ENCODE measurements at places on chromosomes 7 and 10.

DNA sequence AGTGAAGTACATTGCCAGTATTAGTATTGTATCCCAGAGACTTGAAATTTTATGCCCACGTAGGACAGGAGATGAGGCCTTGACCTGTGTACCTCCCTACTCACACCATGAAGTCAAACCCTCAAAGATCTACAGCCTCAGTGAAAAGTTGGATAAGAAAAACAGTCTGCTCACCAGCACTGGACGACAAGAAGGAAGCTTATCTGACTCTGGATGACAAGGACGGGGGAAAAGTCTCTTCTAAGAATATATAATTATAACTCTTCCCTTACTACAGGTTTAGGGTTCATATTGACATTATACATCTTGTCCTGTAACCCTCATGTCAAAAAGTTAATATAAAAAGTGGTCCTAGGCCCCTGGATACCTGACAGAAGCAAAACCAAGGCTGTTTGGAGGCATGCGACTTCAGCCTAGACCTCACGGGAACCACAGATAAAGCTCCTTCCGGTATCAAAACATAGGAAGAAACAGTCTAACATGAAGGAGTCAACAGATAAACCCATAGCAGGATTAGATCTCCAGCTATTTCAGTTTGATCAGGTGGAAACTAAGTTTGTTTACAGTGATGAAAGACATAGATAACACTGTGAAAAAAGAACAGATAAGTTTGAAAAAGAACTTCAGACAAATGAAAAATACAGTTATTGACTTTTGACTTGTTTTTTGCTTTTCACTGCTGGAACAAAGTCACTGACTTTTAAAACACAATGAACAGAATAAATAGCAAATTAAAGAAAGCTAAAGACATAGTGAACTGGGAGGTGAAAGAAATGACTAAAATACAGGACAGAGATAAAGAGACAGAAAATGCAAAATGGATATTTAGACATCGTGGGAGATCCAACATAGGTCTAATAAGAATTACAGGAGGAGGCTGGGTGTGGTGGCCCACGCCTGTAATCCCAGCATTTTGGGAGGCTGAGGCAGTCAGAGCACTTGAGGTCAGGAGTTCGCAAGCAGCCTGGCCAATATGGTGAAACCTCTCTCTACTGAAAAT is 145.9 kb downstream of the PHTF2 start:
- DNase-seq, result no peak

- DNase-seq, result no peak
These were observed 135.3 kb upstream of the VWC2 start for GRCh38 chr7:49638166-49638565.

- DNase-seq, result no peak
These were observed 179.8 kb downstream of the NXPH1 start for GRCh38 chr7:8613191-8613590.

DNA sequence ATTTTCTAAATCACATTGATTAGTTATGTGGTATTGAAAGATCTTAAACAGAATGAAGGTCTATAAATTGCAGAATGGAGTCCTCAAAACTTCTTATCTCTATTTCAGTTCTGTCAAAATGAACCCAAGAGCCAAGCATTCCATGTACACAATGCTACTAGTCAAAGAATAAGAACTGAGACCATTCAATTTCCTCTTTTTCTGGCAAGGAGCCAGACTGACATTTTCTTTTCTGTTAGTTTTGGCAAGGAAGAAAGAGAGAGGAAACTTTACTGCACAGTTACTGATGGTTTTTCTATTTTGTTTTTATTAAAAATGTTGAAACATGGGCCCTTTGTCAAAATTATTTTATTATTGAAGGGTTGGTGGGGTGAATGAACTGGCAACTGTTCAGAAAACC is 181.8 kb upstream of the FERD3L start:
- DNase-seq, result no peak

DNA sequence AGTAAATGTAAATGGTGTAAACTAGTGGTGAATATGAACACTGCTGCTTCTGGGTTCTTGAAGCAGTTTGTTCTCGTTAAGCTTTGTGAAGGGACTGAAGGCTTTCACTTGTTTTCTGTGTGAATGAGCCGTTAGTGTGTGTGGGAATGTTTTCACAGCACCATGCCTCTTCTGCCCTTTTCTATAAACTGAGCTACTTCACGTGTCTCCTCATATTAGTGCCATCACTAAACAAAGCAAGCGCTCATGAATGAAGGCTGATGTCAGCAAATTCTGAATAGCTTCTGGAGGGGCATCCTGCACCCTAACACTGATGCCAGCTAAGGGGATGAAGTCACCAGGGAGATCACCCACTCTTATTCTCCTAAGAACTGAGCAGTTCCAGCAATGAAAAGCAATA is 205.6 kb upstream of the ETV1 start:
- DNase-seq, result peak; percentile 27

DNA sequence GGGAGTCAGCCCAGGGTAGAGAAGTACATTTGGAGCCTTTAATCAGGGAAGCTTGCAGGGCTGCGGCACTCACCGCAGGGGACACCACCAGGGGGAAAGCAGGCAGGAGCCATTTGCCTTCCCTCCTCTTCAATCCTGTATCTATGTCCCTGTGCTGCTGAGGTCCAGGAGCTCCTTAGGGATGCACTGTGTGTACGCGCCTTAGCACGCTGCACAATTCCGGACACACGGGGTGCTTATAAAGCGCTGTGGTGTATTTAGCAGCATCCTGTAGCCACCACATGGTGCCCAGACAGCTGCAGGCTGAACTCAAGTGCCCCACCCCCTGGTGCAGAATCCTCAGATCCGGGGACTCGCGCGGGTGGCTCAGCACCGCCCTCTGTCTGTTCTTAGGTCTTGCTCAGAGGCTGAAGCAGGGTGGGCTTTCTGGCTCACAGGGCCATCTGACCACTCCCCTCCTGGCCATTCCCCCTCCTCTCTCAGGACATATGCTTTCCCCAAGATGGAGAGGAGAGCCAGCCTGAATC is 421.4 kb downstream of the SDK1 start:
- peak; percentile 23 for DNase-seq

DNA sequence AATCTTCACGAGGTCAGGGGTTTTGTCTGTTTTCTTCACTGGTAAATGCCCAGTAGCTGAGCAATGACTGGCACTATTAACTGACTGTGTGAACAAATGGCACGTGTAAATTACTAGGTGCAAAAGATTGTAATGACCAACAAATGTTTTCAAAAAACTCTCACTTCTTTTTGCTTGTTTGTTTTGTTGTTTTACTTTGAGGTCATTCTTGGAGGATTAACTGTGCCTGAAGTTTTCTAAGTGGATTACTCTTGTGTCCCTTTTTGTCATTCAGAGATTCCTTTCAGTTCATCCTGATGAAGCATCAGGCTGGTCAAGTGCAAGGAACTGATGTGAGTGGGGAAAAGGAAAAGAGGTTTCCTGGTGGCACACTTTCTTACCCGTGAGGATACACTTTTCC is 74.4 kb upstream of the PPP1R3C start:
- no peak for DNase-seq

GRCh38 chr10:69334302-69335062 is 56.2 kb downstream of the HK1 start:
- DNase-seq, result no peak

DNA sequence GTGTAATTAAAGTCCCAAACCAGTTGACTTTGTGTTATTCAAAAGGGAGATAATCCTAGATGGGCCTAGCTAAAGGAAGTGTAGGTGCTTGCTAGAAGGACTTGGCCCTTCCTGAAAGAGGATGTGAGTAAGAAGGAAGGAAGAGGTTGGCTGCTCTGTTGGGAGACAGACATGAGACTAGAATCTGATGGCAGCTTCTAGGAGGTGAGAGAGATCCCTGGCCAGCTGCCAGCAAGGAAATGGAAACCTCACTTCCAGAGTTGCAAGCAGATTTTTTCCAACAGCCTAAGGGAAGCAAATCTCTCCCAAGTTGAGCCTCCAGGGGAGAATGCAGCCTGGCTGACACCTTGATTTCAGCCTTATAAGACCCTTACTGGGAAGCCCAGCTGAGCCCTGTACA is 368.4 kb upstream of the ZMIZ1 start:
- DNase-seq, result no peak

DNA sequence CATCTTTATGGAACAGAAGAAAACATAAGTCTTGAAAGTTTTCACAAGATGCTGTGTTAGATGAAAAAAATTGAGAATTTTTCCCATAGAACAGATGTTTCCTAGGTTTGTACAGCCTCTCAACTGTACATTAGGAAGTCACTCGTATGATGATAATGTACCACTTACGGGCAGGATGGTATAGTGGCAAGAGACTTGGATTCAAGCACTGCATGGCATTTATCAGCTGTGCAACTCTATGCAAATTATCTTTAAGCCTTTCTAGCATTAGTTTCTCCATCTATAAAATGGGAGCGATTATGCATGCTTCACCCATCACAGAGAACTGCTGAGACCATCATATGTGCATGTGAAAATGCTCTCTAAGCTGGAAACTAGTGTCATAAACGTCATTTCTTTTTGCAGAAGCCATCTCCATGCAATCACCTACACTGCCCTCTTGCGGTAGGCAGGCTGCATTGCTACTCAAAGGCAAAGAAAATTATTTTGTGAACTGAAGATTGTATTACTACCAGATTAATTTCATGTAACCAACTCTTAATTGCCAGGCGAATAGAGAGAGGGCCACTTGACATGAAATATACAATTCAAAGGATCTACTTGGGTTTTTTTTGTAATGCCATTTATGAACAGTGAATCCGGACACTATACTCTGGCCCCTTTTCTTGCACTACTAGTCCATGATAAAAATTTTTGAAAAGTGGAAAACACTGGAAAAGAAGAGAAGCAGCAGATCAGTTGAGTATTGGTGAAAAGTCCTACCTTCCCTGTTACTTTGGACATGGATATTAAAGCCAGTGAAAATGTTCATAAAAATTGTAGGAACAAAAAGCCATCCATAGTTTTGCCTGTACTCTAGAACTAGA is 102.3 kb downstream of the JAZF1 start:
- peak; percentile 38 for DNase-seq

DNA sequence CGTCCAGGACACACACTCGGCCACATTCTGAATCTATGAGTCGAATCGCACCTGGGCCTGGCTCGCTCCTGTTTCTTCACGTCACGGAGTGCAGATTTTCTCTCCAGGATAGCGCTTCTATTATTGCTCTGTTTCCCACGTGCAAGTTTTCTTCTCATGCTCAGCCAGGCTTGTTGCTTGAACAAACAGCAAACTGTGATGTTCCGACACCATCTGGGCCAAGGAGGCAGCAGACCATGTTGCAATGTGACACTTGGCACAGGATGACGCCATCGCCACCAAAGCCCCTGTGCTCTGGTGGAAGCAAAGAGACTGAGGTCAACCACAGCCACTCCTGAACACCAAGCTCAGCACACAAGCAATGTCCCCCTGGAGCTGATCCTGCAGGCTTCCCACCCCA is 507.1 kb upstream of the ADARB2 start:
- DNase-seq, result no peak

DNA sequence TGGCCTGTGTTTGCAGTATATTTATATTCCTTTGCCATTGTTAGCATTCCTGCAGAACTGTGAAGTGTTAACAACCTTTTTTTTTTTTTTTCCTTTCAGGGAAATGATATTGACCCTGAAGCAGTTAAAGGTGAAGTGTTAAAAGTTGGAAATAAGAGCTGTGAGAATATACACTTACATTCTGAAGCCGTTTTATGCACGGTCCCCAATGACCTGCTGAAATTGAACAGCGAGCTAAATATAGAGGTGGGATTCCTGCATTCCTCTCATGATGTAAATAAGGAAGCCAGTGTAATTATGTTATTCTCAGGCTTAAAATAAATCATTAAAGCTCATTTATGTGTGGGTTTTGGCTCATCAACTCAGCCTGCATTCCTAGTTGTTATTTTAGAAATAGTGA is 92.8 kb upstream of the CAPZA2 start:
- no peak for DNase-seq
